ENCODE measurements at places on chromosomes 2 and 18.

DNA sequence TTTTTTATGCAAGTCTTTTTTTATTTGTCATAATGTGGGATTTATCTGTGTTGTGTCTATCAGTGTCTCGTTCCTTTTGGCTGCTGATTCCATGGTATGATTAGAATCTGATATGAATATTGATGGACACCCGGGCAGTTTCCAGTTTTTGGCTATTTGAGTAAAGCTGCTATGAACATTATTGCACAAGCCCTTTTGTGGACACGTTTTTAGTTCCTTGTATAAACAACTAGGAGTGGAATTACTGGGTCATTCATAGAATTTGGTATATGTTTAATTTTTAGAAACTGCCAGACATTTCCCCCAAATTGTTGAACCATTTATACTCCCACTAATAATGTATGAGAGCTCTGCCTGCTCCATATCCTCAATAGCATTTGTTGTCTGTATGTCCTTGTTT lies 26.6 kb downstream of the HK2 start:
- no peak for DNase-seq

DNA sequence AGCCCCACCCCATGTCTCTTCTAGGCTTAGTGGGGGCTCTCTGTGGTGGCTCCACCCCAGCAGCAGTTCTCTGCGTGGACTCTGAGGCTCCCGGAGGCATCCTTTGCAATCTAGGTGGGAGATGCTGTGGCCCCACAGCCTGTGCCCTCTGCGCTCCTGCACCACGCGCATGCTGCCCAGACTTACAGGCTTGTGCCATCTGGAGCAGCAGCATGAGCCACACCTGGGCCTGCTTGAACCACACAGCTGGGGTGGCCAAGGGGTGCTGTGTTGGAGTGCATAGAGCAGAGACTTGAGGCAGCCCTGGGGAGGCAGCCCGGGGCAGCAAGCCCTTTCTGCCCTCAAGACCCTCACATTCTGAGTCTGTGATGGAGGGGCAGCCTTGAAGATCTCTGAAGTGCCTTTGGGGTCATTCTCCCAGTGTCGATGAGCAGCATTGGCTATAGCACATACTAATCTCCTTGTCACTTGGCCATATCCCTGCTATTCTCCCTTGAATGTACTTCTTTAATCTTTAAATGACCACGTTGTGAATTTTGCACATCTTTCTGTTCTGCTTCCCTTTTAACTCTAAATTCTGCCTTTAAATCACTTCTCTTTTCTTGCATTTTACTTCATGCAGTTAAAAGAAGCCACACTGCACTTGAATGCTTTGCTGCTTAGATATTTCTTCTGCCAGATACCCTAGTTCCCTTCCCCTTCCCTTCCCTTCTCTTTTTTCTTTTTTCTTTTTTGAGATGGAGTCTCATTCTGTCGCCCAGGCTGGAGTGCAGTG lies 62.4 kb downstream of the NCAPH start:
- no peak for DNase-seq

- no peak for DNase-seq
Measured at GRCh38 chr2:6992794-6993228, 75.6 kb downstream of the RNF144A start.

DNA sequence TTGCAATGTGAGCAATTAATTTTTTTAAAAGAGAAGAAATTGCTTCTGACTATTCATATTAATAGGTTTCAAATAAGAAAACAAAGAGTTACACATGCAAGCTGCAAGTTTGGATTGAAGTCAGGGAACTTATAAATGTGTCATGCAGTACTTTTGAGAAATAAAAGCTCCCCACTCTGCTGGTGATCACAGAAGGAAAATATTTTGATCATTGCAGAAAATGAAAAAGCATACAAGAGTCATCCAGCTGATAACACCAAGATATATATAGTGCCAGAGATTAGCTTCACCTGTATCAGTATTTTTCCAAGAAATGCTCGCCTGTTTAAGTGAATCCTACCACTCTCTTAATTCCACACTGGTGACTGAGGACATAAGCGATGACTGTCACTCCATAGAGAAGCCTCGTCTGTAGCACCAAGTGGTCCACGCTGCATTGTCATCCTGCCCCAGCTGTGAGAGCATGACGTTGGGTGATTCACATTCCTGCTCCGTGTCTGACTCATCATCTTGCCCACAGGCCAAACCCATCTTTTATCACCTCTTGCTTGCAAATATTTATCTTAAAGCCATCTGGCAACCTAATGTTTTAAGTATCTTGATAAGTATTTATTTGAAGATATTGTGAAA lies 178.0 kb downstream of the ASXL3 start:
- DNase-seq, result no peak

- DNase-seq, result no peak
Measured at GRCh38 chr2:223868005-223868404, 30.6 kb upstream of the AP1S3 start.

DNA sequence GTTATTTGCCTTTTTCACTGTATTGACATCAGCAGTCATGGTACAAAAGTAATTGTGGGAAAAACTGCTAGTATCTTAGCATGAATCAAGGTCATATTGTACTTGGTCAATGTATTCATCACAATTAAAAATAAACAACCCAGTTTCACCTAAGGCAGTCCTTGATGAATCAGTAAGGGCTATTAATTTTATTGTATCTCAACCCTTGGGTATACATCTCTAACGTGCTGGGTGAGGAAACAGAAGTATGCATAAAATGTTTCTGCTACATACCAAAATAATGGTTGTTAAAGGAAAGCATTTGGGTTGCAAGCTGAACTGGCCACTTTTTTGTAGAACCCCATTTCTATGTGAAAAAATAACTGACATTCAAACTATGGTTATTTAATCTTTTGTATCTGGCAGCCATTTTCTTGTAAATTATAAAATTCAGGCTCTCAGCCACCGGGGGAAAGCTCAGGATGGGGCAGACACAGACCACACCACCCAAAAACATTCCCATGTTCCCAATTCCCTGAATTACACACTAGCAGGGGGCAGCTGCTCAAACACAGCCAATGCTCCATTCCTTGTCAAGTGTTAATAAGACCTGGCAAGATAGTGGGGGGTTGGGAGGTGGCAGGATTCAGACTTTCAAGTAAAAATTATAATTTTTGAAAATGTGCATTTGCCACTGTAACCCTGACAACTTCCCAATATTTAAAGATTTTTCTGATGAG lies 49.3 kb downstream of the OLA1 start:
- DNase-seq, result no peak

All from stimulated activated naive B cell treated with anti-CD40 and anti-IgM and Interleukin-4, amounts not matched to agents 10 μg/mL and 1 μg/mL and 100 μg/mL, for 72 hours (primary cell).